Coronary artery (tissue), 2 donors: ENCODE measurements at places on chromosomes 2 and 18.

- DNase-seq: no peak
Measured at GRCh38 chr2:228374741-228375140, 193.3 kb upstream of the SPHKAP start.

DNA sequence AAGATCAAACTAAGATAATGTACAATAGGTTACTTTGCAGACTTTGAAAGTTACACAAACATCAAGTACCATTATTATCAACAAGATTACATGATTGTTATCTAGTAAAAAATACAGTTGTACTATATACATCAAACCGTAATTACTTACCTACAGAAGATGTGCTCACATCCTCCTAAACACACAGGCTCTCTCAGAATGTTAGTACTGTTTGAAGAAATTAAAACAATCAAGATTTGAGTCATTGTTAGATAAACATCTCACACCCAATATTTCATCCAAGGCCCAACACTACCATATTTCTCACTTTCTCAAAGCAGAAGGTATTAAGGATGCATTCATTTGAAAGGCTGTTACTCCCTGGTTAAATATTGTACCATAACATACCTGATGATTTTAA, 12.6 kb downstream of the BARD1 start:
- DNase-seq: no peak

GRCh38 chr2:8822218-8822617, 15.2 kb downstream of the KIDINS220 start:
- no peak for DNase-seq

- no peak for DNase-seq
Measured at GRCh38 chr2:3451926-3452671, 67.2 kb downstream of the ADI1 start.

DNA sequence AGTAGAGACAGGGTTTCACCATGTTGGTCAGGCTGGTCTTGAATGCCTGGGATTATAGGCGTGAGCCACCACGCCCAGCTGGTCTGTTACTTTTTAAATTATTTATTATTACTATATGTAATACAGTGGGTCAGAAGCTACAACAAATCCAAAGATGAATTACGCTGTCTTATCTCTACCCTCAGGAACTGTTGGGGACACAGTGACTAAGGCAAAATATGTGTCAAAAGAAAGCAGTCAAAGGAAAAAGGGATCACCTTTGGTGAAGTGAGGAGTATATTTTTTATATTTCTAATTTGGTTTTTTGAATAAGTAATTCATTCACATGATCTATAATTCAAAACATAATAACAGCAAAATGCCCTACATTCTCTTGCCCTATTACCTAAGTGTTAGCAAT, 4.7 kb downstream of the CREB1 start:
- no peak for DNase-seq

- peak; percentile 79 for DNase-seq
Measured at GRCh38 chr2:219171231-219171651, 1.4 kb upstream of the SLC23A3 start.

- DNase-seq: no peak
Measured at GRCh38 chr2:159186462-159186861, 100.0 kb downstream of the WDSUB1 start.

GRCh38 chr2:232418466-232419244, 12.0 kb downstream of the ALPG start:
- no peak for DNase-seq

DNA sequence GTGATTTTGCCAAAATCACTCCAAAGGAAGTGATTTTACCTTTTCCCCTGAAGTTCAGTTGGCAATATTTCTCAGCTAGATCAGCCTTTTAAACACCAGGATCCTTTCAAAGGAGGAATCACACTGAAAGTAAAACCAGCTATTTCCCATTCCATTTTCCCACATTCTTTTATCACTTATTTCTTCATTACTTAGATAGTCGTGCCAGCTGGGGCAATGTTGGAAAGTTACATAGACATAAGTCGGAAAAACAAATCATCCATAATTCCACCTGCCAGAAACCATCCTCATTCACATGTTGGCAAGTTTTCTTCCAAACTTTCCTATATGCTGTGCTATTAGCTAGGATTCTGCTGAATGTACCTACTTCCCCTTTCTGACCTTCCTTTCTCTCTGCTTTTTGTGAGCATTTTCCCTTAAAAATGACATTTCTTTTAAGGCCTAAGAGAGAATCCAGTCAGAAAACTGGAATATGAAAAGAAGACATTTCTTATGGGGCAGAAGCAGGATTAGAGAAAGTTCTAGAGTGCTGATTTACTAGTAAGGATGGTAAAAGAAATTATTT, 170.0 kb upstream of the STK17B start:
- DNase-seq: no peak
